Retina (tissue), 1 donor: ENCODE measurements at places on chromosomes 4 and X.

DNA sequence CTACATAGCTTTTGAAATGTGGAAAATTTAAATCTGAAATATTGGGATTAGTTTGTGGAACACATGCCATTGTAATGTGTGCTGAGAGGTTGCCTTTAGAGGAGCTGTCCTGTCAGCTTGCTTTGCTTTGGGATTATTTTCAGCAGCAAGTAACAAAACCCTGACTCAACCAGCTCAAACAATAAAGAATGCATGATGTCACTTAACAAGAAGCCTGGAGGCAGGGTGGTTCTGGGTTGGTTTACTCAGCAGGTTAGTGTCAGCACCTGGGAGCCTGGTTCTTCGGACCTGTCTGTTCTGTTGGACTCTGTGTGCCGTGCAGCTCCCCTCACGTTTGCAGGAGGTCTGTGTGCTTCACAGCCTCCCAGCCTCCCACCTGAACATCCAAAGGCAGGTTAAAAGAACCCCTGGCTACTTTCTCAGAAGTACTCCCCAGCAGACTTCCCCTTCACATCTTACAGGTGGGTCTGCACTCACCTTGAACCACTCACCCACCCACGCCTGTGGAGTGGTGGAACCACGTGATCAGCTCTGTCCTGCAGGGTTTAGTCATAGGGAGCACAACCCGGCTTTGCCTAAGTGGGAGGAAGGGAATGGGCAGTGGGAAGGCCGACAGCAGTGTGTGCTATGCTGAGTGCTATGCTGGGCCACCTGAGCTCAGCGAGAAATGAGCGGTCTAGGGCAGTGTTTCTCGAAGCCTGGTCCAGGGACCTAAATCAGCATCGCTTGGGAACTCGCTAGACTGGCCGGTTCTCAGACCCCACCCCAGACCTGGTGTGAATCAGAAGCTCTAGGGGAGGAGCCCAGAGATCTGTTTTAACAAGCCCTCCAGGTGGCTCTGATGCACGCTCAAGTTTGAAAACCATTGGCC, 20.4 kb downstream of the TMEM131L start:
- no peak for DNase-seq

- DNase-seq = no peak
These were observed 390.7 kb upstream of the GALNT7 start for GRCh38 chr4:172777729-172778431.

DNA sequence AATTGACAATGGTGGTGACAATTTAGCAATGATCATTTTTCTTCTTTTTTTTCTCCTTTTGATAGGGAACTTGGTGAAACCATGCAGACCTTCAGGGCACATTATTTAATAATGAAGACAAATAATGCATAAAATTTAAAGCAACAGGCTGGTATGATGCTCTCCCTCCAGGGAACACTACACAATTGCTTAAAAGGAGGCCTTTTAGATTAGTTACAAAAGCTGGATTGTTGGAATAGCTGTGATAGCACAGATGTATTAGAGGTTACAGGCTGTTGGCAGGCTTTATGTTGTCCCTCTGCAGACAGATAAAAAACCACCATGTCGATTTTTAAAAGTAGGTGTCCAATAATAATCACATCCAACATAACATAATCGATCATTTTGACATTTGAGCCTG, 307.0 kb downstream of the ADGRL3 start:
- DNase-seq = peak; percentile 39

- no peak for DNase-seq
These were observed 342.7 kb downstream of the GLUD2 start for GRCh38 chrX:121389976-121390714.

- DNase-seq = no peak
These were observed 9.1 kb upstream of the USO1 start for GRCh38 chr4:75715105-75715799.

DNA sequence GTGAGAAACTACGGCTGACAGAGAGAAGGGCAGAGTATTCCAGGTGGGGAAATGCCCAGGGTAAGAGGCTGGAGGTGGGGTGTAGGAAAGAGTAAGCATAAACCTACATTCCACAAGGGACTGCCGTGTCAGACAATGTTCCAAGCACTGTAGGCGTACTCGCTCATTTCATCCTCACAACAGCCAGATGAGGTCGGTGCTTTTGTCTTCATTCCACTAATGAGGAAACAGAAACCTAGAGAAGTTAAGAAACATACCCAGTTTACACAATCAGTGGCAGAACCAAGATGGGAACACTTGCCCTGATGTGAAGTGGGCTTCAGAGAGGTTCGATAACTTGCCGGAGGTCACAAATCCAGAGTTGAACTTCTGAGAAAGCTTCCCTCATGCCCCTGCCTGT, 4.6 kb downstream of the SASH3 start:
- DNase-seq = no peak

DNA sequence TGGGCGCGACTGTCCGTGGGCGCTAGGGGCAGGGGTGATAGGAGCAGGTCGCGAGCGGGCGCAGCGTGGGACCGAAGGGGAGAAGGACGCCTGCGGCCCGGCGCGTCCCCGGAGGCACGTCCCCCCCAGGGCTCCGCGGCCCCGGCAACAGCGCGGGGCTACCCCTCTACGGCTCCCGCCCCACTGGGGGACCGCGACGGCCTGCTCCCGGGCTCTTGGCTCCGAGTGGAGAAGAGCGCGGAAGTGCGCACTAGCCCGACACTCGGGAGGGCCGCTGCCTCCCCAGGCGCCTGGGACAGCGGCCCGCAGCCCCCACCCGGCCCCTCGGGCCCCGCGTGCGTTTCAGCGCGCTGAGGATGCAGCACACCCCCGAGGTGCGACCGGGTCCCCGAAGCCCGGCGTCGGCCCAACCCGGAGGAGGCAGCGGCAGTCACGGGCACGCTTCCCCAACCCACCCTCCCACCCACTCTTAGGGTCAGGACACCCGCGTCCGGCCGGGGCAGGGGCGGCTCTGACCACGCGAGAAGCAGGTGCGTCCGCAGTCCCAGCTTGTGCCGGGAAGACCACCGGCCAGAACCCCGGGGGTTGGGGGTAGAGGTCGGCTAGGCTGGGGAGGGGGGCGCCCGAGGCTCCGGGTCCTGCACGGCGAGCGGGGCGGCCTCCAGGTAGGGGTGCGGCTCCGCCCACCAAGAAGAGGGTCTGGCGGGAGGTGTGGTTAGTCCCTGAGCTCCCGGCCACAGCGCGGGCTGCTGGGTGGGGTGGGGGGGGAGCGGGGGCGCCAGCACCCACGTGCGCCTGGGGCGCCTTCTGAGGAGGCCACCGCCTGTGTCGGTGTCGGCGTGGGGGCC, 18.5 kb upstream of the NAT8L start:
- no peak for DNase-seq

GRCh38 chr4:127500242-127500641, 132.5 kb upstream of the INTU start:
- DNase-seq = no peak

- no peak for DNase-seq
These were observed 67.1 kb upstream of the MYOZ2 start for GRCh38 chr4:119068529-119068962.

DNA sequence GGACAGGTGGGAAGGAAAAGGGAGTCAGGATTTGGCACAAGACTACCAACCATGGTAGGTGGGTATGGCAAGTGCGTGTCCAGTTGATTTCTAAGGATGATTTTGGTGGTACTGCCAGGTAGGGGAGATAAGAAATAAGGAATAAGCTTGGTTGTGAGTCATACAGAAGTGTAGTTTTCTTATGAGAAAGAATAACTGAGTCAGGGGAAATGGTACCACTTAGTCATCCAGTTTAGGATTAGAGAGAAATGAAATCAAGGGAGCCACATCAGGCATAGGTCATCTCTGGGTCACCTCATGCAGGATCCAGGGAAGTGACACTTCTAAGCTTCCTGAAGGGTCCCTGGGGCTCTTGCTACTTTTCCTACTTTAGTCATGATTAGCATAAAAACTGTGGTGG, 107.1 kb upstream of the C1GALT1C1 start:
- DNase-seq = no peak

- peak; percentile 3 for DNase-seq
These were observed 36.2 kb upstream of the USP38 start for GRCh38 chr4:143148521-143148920.

GRCh38 chr4:6022607-6023288, 4.5 kb upstream of the C4orf50 start:
- DNase-seq = no peak
